ENCODE measurements at places on chromosomes 2 and 18. TPM values are rescaled to one million over a fixed set of nuclear protein-coding genes. Genes with fewer than 3 reads are reported as not detected.

DNA sequence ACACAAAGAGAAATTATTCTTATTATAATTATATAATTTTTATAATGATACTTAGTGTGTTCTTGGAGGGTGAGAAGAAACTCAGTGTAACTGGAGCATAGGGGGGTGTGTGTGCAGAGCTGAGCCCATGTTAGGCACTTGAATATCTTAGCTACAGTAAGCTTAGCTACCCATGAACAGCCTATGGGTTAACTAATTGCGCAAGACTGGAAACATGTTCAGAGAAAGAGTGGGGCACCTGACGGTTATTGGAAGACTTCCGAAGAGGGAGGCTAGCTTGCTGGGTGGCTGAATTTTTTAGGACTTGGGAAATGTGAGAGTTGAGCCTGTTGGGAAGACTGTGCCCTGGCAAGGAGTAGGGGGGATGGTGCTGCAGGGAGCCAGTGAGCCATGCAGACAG is 229.2 kb downstream of the SLC4A3 start:
- DNase-seq: no peak

The TMSB10 gene
- polyA plus RNA-seq: 1,483 TPM

- DNase-seq: no peak
Measured at GRCh38 chr2:238930216-238930615, 82.3 kb downstream of the TWIST2 start.

DNA sequence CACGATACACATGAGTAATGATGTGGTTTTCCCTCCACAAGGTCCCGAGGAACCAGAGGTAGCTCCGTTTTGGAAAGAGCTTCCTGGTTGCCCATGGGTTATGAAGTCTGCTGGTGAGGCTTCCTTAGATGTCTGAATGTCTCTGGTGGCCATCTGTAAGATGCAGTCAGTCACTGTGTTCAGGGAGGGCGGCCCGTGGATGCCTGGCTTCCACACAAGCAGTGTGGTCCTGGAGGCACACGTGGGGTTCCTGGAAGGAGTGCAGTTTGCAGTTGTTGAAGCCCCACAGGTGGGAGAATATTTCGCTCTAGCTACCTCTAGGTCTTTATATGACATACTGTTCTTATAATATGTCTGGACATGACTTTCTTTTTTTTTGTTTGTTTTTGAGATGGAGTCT is 209.0 kb downstream of the FAM210A start:
- no peak for DNase-seq

DNA sequence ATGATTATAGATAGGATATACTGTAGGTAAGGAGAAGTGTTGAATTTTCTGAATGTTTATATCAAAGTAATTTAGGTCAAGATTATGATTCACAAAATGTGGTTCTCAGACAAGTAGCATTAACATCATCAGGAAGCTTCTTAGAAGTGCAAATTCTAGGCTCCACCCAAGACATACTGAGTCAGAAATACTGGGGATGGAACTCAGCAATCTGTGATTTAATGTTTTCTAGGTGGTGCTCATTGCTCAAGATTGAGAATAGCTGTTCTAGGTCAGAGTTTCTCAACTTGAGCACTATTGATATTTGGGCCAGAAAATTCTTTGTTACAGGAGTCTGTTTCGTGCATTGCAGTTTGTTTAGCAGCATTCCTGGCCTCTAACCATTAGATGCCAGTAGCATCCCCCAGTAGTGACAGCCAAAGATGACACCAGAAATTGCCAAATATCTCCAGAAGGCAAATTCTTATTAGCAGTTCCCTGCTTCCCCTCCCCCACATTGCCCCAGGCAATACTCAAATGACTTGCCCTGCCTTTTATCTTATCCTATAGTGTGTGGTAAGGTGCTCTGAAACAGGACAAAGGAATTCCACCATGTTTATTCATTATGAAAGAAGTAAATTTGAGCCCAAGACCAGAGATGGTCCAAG is 1001.2 kb downstream of the DPP10 start:
- no peak for DNase-seq

Measured in left renal pelvis (tissue), 4 donors.